ENCODE measurements at places on chromosomes 6 and 20.

DNA sequence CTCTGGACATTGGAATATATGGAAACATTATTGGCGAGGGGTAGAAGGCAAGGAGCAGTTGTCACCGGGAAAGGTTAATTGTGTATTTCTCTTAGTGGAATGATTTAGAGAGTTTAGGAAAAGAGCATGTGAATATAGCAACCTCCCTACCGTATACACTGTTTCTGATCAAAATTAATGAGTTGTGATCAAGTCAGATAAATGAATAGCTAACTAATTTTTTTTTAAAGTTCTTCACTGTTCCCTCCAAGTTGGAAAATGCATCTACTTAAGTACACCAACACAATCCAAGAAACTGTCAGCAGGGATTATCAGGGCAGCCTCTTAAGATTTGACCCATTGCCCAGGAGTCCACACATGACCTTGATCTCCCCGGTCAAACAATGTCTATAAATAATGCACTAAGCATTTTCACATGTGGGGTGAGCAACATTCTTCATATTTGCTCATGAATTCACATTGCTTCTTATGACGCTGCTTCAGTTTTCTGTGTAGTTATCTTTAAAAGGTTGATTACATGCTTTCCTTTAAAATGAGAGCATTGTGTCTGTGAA is 680.8 kb upstream of the NRSN1 start:
- no peak for DNase-seq

DNA sequence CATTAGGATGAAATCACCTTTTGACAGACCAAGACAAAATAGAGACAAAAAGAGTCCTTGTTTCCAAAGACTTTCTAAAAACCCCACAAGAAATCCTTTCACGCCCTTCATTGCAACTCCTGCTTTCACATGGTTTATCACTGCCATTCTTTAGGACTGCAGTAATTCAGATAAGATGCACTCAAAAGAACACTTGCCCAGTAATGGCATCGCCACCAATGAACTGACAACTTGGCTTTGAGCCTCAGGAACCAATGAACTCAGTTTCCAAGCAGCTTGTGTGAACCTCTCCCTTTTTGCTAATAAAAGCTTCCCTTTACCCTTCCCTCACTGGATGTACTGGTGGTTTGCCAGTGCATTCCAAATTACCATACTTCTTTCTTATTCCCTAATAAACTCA is 21.8 kb downstream of the OSTM1 start:
- no peak for DNase-seq

DNA sequence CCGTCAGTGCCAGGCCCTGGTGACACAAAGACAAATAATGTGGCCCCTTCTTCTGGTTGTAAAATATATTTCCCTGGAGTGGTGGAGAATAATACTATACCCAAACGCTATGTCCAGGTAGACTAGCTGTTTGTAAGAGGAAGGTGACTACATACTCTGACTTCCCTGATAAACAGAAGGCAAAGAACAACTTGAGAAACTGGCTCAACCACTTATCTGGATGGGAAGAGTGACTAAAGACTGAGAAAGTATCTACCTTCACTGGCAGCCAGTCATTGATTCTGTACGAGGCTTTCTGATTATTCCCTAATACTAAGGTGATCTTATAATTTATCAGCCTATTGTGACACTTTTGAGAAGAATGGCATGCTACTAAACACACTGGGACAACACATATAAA is 569.7 kb downstream of the EPHA7 start:
- DNase-seq = no peak

DNA sequence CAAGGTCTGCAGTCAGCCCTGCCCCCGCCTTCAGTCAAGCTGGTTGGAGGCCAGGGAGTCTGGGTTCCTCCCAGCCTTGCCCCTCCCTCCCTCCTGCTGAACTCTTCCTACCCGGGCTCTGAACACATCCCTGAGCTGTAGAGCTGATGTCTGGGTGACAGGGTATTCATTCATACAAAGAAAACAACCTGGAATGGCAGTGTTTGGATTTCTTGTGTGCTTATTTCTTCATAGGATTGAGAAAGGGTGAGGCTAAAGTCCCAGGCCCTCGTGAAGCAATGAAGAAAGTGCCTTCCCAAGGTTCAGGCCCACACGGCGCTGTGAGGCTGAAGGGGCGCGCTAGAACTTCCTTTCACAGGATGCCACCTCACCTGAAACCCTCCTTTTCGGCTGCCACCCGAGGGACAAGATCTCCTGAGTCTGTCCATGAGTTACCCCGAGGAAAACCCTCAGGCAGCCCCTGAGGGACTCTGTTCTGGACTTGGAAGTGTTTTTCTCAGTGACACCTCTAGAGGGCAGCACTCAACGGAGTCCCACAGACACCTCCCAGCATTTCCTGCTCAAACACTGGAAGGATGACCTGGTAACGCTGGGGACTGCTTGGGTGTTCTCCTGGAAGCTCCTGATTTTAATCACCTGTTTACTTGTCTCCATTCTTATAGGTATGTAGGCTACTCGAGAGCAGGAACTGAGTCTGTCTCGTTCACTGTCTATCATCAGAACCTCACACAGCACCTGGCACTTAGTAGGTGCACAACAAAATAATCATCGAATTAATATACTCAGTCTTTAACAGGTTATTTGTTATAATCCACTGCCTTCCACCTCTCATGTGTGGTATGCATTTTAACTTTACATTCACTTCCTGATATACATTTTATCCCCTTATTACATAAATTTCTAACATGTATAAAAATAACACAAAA is 11.8 kb upstream of the GSTA1 start:
- DNase-seq = no peak

- no peak for DNase-seq
Measured at GRCh38 chr6:52362443-52363227, 684 bp downstream of the PAQR8 start.

GRCh38 chr6:158611541-158612370 is 32.8 kb downstream of the DYNLT1 start:
- no peak for DNase-seq

DNA sequence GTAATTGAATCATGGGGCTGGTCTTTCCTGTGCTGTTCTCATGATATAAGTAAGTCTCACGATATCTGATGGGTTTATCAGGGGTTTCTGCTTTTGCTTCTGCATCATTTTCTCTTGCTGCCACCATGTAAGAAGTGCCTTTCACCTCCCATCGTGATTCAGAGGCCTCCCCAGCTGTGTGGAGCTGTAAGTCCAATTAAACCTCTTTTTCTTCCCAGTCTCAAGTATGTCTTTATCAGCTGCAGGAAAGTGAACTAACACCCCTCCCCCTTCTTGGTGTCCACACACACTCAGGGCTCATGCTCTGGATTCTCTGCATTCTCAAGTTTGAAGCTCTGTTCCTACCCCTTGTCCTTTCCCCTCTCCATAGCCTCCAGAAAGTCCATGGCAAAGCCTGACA is 107.1 kb downstream of the THBS2 start:
- no peak for DNase-seq

DNA sequence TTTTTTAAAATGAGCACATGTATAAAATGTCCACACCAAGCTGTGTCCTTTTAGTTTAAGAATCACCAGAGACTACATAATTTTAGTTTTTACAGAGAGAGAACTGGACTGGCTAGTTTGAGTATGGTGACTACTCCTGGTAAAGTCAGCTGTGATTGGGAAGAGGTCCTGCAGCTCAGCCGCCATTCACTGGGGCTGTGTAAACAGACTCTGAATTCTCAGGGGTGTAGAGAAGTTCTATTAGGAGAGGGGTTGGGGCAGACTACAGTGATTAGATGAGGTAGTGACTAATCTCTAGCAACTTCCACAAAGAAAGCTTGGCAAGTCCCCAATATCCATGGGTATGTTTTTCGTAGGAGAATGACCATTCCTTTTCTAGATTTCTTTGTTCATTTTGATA is 341.2 kb upstream of the MAP3K7 start:
- DNase-seq = no peak

GRCh38 chr6:26033085-26033940 is 53.9 kb upstream of the HFE start:
- DNase-seq = peak; percentile 82

DNA sequence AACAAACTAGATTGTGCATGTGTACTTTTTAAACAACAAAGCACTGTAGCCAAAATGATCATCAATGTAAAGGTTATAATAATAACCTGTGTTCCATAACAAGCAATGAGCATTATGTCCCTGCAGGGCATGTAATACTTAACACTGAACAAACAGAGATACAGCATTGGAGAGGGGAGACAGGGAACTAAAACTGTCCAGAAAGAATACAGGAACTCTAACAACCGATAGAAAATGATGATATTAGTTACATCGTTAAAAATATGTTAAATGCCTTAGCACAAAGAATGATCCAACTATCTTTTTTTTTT is 80.5 kb downstream of the COL9A1 start:
- no peak for DNase-seq

- DNase-seq = no peak
Measured at GRCh38 chr6:19519941-19520340, 317.2 kb upstream of the ID4 start.

- DNase-seq = no peak
Measured at GRCh38 chr20:16350465-16350864, 222.8 kb downstream of the KIF16B start.

- no peak for DNase-seq
Measured at GRCh38 chr6:33199687-33200218, 712 bp downstream of the RXRB start.

DNA sequence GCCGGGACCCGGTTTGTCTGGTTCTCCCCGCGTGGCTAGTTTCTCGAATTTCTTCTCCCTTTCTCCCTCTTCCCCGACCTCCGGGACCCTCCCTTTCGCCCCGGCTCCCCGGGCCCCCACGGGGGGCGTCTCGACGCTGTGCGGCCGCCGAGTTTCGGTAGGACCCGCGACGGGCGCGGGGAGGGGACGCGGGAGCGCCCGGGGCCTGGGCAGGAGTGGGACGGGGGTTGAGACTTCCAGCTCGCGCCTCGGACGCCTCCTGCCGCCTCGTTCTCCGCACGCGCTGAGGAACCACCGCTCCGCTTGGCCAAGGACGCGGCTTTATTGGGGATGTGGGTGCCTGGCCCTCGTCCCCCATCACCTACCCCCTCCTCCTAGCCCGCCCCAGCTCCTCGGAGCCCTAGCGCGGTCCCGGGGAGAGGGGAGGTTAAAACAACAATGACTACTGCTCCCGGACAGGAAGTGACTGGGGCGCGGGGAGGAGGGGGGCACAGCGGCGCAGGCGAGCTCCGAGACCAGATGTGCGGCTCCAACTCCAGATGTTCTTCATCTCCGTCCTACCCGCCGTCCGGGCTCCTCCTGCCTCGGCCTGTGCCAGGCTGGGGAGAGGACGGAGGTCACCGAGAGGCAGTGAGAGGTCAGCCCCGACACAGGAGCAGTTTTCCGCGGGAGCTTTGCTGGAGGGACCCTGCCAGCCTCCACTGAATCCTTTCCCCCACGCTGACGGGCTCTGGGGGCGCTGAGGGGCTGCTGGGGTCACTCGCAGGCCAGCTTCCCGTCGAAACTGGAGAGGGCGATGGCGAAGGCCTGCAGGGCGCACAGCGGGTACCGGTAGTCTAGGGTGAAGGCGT is 917 bp upstream of the TEAD3 start:
- DNase-seq = peak; percentile 38

GRCh38 chr6:133855991-133856370 is 32.9 kb upstream of the TCF21 start:
- no peak for DNase-seq

DNA sequence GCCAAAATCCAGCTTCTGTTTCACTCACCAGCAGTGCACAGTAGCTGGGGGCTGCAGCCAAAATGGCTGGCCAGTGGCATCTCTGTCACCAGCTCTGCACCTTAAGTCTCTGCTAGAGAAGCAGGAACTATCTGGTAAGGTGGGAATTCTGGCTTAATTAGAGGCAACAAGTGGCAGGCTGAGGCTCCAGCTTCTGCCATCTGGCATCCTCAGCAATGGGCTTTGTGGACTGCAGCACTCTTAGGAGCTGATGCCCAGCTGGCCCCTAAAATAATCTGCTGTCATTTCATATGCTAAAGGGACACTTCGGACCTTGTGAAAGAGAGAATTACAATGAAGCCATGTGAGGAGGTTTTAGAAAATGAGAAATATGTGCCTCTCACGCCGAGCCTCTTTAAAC is 4.6 kb upstream of the CLDN20 start:
- DNase-seq = no peak

DNA sequence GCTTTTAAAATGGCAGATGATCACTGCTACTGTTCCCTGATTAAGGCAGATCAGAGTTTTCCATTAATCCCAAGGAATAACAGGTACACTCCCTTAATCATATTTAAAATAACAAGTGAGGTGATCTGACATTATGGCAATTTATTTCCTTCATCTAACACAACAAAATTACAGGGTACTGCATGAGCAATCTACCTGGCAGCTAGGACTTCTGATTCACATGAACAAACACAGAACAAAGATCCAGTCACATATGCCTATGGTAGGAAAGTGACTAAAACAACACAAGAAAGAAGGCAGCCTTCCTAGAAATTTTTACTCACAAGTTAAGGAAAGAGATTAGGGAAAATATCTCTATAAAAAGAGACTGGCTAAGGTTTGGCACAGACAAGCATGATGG is 33.2 kb downstream of the MAP7 start:
- DNase-seq = no peak

GRCh38 chr6:70379473-70380013 is 33.8 kb upstream of the FAM135A start:
- no peak for DNase-seq

DNA sequence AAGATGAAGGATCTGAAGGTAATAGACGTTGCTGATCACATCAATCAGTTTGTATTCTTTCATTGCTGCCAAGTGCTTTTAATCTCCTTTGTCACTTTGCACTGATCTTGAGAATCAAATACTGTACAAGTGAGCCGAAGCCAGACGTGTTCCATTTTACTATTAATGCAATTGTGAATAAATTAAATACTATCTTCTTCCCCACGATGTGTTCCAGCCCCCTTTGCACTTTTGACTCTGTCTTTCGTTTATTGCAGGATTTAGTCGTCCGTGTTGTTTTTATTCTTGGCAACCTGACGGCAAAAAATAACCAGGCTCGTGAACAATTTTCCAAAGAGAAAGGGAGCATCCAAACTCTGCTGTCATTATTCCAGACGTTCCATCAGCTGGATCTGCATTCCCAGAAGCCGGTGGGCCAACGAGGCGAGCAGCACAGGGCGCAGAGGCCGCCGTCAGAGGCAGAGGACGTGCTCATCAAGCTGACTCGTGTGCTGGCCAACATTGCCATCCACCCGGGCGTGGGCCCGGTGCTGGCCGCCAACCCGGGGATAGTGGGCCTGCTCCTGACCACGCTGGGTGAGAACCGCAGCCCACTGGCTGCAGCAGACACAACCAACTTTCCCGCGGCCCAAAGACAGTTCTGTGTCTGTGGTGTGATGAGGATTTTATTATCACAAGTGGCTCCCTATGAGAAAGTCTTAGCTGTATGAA is 104.7 kb downstream of the ARMC2 start:
- DNase-seq = no peak

Measured in amniotic stem cell (primary cell).